HuH-7.5 (cell line): ENCODE measurements at places on chromosomes 4 and X.

DNA sequence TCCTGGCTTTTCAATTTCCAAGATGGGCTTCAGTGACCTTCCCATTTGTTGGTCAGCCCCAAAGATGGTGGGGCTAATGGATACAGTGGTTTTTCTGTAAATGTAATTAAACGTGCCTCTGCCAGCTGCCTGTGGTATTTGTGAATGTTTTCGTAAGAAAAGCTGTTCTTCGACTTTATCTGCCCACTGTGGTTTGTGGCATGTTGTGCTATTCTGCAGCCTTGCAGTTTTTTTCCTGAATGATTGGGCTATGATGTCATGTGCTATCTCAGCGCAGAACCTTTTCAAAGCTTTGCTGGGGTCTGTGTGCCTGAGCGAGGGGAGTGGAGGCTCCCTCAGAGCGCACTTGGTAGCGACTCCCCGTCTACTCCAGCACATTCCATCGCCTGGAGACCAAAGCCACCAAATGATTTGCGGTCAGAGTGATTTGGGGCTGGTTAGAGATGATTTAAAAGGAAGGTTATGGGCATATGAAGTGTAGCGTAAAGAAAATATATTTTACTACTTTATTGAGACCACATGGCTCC is 137.5 kb downstream of the PALLD start:
- DNase-seq, result no peak

- DNase-seq, result no peak
Measured at GRCh38 chrX:39477031-39477761, 620.6 kb downstream of the BCOR start.

- DNase-seq, result no peak
Measured at GRCh38 chr4:91434631-91435030, 869.1 kb upstream of the GRID2 start.

DNA sequence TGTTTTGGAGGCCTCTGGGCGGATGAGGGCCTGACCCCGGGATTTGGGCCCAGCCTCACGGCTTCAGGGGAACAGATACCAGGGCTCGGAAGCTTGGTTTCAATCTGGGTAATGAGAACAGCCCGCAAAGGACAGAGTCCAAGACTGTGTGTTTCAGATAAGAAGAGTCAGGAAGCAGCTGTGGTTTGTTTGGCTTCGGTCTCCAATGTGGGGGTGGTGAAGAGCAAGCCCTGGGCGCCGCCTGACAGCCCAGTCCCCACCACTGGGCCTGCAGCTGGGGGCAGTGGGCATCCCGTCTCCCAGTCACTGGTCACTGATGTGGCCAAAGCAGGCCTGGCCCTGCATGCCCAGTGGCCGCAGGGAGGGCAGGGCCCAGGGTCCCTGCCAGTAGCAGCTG is 9.1 kb downstream of the WFS1 start:
- no peak for DNase-seq

DNA sequence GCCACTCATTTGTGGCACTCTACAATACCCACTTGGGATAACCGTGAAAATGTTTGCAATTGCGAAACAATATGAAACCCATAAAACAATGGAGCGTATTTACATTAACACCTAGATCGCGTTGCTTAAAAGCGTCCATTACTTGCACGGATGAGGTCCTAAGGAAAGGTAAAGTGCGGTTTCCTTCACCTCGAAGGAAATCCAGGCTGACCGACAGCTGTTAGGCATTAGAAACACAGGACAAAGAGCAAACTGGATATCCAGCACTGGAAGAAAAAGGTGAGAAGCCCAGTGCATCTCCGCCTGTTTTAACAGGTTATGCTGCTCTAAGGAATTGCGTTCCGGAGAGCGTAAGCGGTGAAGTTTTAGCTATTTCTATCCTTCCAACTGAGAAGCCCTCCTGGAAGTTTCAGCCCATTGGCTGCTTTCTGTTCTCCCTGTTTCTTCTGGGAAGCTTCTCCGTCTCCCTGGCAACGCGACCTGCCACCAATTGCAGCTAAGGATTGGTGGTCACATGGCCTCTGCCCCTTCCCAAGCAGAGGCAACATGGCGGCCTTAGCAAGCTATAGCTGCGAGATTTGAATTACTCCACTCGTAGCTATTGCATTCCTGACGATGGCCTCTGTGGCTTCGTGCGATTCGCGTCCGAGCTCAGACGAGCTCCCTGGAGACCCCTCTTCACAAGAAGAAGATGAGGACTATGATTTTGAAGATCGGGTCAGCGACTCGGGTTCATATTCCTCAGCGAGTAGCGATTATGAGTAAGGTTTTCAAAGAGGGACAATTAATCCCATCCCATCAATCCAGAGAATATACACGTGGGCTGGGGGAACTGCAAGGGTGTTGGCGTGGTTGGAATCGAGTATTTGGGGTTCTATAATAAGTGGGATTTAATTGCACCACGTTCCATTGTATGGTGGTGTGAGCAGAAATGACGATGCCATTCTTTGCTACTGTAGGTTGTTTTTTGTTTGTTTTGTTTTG is at the start of gene INTU:
Gene INTU (plus strand): TSS at position 538 of the 984 bp plus-strand sequence. CDS start 78 bp downstream, at position 616.
- DNase-seq, result peak; percentile 48

- DNase-seq, result no peak
Measured at GRCh38 chr4:185892165-185892564, 80.2 kb upstream of the SORBS2 start.

DNA sequence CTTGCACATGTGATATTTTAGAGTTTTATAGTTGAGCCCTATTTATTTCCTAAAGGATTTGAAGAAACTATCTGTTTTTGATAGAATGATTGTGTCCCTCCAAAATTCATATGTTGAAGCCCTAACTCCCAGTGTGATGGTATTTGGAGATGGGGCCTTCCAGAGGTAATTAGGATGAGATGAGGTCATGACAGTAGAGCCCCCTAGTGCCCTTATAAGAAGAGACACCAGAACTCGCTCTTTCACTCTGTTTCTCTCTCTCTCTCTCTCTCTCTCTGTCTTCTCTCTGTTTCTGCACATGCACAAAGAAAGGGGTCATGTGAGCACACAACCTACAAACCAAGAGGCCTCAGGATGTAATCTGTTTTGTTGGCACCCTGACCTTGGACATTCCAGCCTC is 921.9 kb upstream of the DIAPH2 start:
- no peak for DNase-seq

GRCh38 chr4:56531149-56531770 is 25.7 kb downstream of the ARL9 start:
- peak; percentile 10 for DNase-seq

DNA sequence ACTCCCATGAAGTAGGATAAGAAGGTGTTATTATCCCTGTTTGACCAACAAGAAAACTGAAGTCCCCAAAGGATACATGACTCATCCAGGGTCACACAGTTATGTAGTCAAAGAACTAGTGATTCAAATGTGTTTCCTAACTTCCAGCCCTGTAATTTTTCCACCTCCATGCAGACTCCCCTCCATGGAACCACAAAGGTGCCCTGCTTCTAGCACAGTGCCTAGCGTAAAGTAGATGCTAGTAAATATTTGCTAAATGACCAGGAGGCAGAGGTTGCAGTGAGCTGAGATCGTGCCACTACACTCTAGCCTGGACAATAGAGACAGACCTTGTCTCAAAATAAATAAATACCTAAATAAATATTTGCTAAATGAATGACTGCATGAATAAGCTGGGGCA is 55.8 kb downstream of the FRMPD3 start:
- no peak for DNase-seq

- no peak for DNase-seq
Measured at GRCh38 chrX:10107483-10107882, 49.3 kb upstream of the CLCN4 start.

DNA sequence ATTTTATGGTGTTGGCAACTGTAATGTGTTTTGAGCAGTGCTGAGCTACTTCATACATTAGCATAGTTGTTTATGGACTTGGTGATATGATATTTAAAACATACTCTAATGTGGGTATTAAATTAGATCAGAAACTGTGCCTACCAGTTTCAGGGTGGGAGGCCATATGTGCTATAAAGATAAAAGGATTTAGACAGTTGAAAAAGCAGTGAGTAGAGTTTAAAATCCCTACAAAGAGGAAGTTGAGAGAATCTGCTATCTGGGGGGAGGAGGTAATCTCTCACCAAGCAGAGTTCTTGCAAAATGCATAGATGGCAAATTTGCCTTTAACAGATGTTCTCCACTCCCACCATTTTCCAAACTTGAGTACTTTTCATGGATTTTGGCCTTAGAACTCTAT is 154.5 kb downstream of the SPOCK3 start:
- DNase-seq, result no peak

DNA sequence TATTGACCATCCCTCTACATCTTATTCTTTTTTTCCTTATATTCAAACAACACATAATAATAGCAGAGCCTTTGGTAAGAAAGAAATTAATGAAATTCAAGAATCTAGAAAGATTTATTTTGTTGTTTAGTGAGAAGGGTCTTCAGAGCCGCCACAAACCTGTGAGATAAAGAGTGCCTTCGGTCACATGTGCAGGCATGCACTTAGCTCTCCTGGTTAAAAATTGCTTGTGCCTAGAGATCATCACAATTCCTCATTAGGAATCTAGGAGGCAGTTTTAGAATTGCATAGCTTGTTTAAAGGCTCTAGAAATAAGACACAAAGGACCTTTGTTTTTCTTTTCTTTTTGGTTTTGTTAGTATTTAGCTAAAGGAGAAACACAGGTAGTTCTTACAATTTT is 1948.4 kb upstream of the IGFBP7 start:
- DNase-seq, result no peak

GRCh38 chrX:69807400-69807799 is 191.5 kb downstream of the EDA start:
- no peak for DNase-seq

DNA sequence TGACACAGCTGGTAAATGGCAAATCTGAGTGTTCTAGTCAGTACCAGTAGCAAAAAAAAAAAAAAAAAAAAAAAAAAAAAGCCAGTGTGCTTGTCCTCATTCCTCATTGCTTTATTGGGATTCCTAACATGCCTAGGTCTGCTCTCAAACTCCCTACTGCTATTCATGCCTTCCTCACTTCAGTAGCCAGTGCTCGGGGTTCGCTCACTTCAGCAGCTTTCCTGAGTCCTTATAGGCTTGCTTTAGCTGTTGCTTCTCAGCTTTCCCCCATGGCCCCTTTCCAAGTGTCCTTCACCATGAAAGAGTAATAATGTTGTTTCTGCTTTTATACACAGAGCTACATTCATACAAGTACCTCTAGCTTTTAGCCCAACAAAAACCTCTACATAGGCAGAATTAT is 30.8 kb downstream of the SLITRK2 start:
- no peak for DNase-seq

DNA sequence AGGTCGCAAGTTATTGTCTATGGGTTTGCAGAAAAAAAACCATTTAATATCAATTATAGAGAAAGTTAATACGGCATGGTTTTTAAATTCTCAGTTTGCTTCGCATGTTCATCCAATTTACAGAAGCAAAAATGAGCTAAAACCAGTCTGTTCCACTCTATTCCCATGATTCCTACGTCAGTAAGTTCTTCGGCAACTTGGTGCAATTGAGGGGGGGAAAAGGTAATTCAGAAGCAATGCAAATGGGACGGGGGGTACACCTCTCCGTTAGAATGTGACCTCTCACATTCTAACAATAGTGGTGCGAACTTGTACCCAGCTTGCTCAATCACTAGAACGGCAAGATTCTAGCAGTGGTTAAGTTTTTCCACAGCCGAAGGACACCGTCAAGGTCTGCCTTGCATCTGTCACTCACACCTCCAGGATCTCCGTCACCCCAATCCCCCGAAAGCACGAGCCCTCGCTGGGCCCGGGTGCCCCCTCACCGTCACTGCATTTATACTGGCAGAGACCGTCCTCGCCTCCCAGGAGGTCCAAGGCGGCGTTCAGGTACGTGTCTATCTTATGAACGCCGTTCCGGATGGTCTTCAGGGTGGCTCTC is 653 bp downstream of the PLA2G12A start:
- DNase-seq, result no peak

GRCh38 chrX:106499473-106499872 is 112.3 kb upstream of the RADX start:
- no peak for DNase-seq

DNA sequence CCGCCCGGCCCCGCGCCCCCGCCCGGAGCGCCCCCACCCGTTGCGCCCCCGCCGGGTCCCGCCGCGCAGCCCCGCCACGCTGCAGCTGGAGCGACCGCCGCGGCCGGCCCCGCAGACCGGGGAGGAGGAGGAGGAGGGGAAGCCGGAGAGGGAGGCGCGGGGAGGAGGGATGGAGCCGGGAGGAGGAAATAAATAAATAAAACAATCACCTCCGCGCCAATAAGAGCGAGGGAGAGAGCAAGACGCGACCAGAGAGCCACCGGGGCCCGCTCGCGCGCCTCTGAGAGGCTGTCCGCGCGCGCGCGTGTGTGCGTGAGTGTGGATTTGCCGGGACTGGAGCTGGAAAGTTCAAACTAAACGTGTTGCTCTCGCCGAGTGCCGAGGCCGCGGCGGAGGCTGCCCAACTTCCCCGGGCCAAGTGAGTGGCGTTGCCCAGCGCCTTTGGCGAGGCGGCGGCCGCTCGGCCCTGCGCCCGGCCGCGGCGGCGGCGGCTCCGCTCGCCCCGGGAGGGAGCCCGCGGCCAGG is 2184.4 kb upstream of the TENM3 start:
- DNase-seq, result peak; percentile 4

- no peak for DNase-seq
Measured at GRCh38 chrX:148929686-148930085, 429.3 kb downstream of the AFF2 start.

GRCh38 chr4:73740353-73740778 is at the start of gene CXCL8:
TSS of gene CXCL8 (plus strand) at chr4:73740569. CDS start at chr4:73740659, 90 bp downstream.
- DNase-seq, result no peak

DNA sequence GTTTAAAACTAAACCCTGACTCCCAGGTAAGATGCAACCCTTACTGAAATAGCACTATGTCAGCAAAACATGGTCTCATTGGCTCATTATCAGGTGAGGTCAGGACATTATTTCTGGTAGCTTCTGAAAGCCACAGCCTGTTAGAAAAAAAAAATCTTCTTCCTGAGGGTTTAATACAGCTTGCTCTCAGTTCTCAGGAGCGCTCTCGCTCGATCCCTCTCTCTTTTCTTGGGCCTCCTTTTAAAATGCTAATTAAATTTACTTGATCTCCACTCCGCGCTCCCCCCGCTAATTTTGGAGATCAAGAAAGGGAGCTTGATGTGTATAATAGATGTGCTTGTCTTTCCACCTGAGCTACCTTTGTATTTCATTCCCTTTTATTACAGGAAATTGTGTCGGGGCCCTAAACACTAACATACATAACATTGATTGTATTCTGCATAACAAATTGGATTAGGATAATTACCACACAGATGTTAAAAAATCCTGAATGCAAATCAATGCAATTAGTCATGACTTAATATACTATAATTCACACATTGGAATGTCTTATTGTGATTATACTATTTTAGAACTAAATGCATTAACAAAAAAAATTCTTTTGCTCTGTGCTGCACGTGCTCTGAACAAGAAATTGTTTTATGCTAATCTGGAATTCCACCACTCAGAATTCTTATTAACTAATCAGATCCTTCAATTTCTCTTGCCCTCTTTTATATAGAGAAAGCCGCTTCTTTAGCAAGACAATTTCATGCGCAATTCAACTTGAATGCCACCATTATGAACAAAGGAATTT is 101.6 kb upstream of the TEX13D start:
- no peak for DNase-seq

- DNase-seq, result no peak
Measured at GRCh38 chr4:123776267-123776666, 379.7 kb downstream of the SPRY1 start.
